HTR-8/SVneo (cell line): ENCODE measurements at places on chromosomes 6 and 20.

- no peak for DNase-seq
Observed at GRCh38 chr20:47652301-47652700, 133.0 kb downstream of the SULF2 start.

- DNase-seq, result no peak
Observed at GRCh38 chr6:157079277-157079676, 244.0 kb downstream of the TMEM242 start.

DNA sequence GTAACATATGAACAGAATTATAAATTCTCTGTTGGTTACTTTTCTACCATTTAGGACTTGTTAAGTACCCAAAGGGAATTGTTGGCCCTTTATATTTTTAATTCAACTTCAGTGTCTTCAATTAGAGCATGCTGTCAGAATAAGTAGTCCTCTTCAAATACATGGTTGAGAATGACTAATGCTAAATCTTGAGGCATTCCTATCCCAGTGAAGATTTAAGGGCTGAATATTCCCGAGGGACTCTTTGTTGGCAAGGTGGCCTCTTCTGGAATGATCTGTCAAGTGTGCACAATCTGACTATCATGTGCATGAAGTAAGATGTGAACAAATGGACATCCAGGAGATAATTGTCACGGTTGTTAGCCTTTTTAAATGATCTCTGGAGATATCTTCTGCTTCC is 421.7 kb downstream of the BMP2 start:
- DNase-seq, result no peak

DNA sequence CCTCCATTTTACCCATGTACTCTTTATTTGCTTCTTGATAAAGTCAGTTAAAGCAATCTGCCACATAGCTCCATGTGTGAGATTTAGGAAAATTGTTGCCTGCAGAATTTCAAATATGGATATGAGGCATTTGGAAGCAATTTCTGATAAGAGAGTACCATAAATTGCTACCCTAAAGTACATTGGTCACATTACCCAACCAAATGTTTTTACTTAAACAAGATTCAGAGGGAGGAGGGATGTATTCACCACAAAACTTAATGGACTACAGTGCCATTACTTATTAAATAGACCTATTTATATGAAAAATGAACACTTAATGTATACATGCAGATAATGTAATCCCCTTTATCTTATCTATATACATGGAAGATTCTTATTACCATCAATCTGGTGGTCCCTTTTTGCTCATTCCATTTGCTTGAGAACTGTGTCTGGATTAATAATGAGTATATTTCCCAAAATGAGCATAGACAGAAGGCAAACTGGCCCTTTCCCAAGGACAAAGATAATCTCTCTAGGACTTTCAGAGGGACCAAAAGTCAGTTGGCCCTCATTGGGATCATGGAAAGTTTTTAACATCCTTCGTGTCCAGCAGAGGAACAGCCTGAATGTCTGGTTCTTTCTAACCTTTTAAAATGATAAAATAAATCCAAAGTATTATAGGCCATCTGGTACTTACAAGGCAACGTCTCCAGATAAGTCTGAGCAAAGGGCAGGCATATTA is 526.4 kb downstream of the CBLN4 start:
- DNase-seq, result no peak

DNA sequence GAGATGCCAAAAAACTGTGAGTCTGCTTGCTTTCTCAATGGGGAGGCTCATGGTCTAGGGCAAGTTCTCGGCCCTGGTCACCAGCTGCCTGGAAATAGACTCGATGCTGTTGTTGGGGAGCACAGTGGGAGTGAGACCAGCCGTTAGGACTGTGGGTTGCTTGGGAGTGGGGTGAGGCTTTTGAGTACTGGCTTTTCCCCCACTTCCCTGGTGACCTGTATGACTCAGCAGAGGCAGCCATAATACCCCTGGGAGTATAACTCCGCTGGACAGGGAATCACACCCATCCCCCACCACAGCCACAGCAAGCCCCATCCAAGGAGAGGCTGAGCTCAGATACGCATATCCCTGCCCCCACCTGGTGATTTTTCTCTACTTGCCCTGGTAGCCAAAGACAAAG is 48.9 kb upstream of the OGFRL1 start:
- no peak for DNase-seq

GRCh38 chr6:105487040-105487790 is 84.3 kb upstream of the PREP start:
- DNase-seq, result no peak

- DNase-seq, result no peak
Observed at GRCh38 chr6:134938896-134939295, 11.0 kb downstream of the ALDH8A1 start.

- DNase-seq, result no peak
Observed at GRCh38 chr6:15090145-15090579, 155.7 kb upstream of the JARID2 start.

DNA sequence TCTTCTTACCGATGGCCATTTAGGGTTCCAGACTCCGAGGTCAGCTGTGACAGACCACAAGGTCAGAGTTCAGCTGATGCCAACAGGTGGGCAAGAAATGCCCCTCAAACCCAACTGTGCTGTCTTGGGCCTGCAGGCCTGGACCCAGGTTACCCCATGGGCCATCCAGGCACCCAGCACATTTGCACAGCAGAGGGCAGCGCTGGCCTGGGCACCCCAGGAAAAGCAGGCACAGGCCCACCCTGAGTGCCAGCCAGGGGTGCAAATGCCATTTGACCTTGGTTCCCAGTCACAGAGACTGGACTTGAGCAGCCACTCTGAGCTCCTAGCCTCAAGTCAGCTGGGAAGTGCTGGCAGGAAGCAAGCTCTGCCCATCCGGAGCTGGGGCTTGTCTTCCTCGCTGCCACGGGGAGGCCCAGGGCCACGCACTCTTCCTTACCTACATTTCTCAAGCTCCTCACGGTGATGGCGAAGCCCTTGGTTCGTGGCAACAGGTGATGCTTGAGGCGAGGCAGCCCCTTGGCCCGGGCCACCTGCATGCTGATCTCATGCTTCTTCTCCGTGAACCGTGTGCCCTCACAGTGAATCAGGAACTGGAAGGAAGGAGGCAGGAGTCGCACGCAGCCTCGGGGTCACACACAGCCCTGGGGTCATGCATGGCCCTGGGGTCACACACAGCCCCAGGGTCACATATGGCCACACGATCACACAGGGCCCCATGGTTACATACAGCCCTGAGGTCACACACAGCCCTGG is 120.8 kb downstream of the AGPAT4 start:
- peak; percentile 19 for DNase-seq

DNA sequence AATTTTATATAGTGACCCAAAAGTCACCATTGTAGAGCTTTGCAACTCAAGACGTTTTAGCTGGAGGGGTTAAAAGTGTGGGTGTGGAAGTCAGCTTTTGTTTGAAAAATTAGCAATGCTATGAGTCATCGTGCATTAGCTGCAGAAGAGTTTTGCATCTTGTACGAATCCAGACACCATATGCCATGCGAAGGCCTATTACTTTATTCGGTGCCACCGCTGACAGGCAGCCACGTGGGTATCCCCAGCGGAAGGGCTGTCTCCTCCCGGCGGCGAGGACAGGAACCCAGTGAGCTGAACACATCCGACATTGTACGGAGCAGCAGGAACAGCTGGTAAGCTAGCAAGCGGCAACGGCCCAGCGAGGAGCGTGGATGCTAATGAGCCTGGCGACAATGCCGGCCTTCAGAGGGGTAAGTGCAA is 84.4 kb downstream of the INSM1 start:
- DNase-seq, result no peak
